SK-MEL-5 (cell line): ENCODE measurements at places on chromosomes 7 and 10. TPM values are rescaled to one million over a fixed set of nuclear protein-coding genes. Genes with fewer than 3 reads are reported as not detected.

Gene ZNF239
- 1.8 and 2.1 TPM in 2 replicates for total RNA-seq

Gene POU6F2
- 0.08 and 0.24 TPM in 2 replicates for total RNA-seq

Gene SPDYE9
- total RNA-seq, result not detected in 2 replicates

Gene TAS2R3
- total RNA-seq, result 0.40 and 0.87 TPM in 2 replicates

Gene COL26A1
- 0.18 and 0.85 TPM in 2 replicates for total RNA-seq

Gene GPR141
- total RNA-seq, result not detected in 2 replicates

Gene SLIT1
- 0.11 TPM in 1 of 2 replicates, not detected in the other for total RNA-seq

Gene MEST
- total RNA-seq, result not detected in 2 replicates

Gene DRGX
- total RNA-seq, result not detected in 2 replicates

Gene ADGRA1
- not detected in 2 replicates for total RNA-seq

Gene GATA3
- not detected in 2 replicates for total RNA-seq

Gene PIP
- total RNA-seq, result not detected in 2 replicates

Gene LHFPL3
- total RNA-seq, result 0.16 and 0.26 TPM in 2 replicates

Gene WDFY4
- total RNA-seq, result not detected in 2 replicates

Gene LRMDA
- 25.2 and 70.7 TPM in 2 replicates for total RNA-seq

Gene ACSM6
- total RNA-seq, result not detected in 2 replicates

Gene SLC4A2
- 286 and 311 TPM in 2 replicates for total RNA-seq

Gene UBE2D4
- 25.7 and 27.7 TPM in 2 replicates for total RNA-seq

Gene ETV1
- total RNA-seq, result 34.6 and 39.8 TPM in 2 replicates

Gene UCN3
- total RNA-seq, result not detected in 2 replicates

Gene STEAP2
- total RNA-seq, result 0.80 and 2.0 TPM in 2 replicates

Gene ANKRD61
- total RNA-seq, result 0.50 and 0.51 TPM in 2 replicates

Gene CC2D2B
- not detected in 2 replicates for total RNA-seq

Gene TYW1B
- total RNA-seq, result 0.61 and 1.6 TPM in 2 replicates

Gene OIT3
- total RNA-seq, result not detected in 2 replicates

Gene POLR1F
- 53.1 and 55.8 TPM in 2 replicates for total RNA-seq

Gene ITPRID1
- not detected in 2 replicates for total RNA-seq

Gene RBP4
- total RNA-seq, result not detected in 2 replicates

Gene SFTPA1
- total RNA-seq, result not detected in 2 replicates

Gene SUGCT
- 14.4 and 14.6 TPM in 2 replicates for total RNA-seq

Gene ATOH7
- total RNA-seq, result 0.11 and 0.13 TPM in 2 replicates

Gene EPHA1
- not detected in 2 replicates for total RNA-seq

Gene CTNNA3
- not detected in 2 replicates for total RNA-seq

Gene FKBP9
- total RNA-seq, result 178 and 191 TPM in 2 replicates

Gene NPSR1
- total RNA-seq, result not detected in 2 replicates

Gene GRID2IP
- 0.03 TPM in 1 of 2 replicates, not detected in the other for total RNA-seq

Gene CDK14
- 2.0 and 2.3 TPM in 2 replicates for total RNA-seq

Gene SPDYE16
- total RNA-seq, result not detected in 2 replicates

Gene FKBP6
- total RNA-seq, result not detected in 2 replicates

Gene SEMA3E
- total RNA-seq, result 4.1 and 6.8 TPM in 2 replicates

Gene HMX2
- not detected in 2 replicates for total RNA-seq

Gene BAIAP2L1
- total RNA-seq, result 18.1 and 20.4 TPM in 2 replicates

Gene ZNF467
- total RNA-seq, result 0.13 TPM in 1 of 2 replicates, not detected in the other

Gene APBB1IP
- total RNA-seq, result not detected in 2 replicates

Gene CALHM2
- total RNA-seq, result not detected in 2 replicates

Gene HABP2
- total RNA-seq, result not detected in 2 replicates

Gene PLAC9
- total RNA-seq, result not detected in 2 replicates

Gene TDRD1
- total RNA-seq, result not detected in 2 replicates

Gene NSUN5
- 67.4 and 69.0 TPM in 2 replicates for total RNA-seq

Gene LRGUK
- 9.9 TPM in 2 replicates for total RNA-seq

Gene ELN
- total RNA-seq, result not detected in 2 replicates

Gene PCLO
- 1,083 and 1,128 TPM in 2 replicates for total RNA-seq

Gene ABCB4
- 10.1 and 10.7 TPM in 2 replicates for total RNA-seq

Gene LIMK1
- 26.4 and 28.8 TPM in 2 replicates for total RNA-seq

Gene GPRIN2
- total RNA-seq, result not detected in 2 replicates

Gene MINDY4
- 5.2 and 6.5 TPM in 2 replicates for total RNA-seq
